ENCODE measurements at places on chromosomes 3 and 15.

- DNase-seq: no peak
Measured at GRCh38 chr3:57937092-57937491, 71.1 kb upstream of the FLNB start.

DNA sequence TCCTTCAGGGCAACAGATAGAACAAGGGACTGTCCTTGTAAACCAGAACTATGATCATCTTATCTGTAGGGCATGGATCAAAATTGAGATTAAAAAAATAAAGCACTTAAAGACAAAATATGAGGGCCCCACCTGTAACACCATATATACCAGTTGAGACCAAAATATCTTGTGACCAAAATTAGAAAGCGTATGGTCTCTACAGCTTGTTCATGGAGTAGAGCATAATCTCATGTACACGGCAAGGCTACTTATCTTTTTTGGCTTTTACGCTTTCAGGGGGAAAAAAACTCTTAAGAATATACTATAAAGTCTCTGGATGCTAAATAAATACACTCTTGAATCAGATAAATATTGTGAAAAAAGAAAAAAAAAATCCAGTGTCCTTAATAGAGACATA, 49.3 kb downstream of the ADAMTS9 start:
- DNase-seq: no peak

DNA sequence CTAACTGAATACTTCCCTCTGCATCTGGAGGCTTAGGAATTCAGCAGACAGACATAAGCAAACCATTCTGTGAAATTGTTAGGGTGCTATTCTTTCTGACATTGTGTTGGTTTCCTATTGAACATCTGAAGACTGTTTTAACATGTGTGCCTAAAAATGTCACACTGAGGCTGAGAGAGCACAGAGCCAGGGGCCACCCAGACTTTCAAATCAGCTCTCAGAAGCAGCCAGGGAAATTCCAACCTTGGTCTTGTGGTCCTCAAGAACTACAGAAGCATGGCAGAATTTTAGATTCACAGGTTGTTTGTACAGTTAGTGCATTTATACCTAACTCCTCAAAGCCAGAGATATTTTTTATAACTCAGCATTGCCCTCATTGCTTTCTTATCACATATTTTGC, 929.2 kb upstream of the CFAP20DC start:
- no peak for DNase-seq

DNA sequence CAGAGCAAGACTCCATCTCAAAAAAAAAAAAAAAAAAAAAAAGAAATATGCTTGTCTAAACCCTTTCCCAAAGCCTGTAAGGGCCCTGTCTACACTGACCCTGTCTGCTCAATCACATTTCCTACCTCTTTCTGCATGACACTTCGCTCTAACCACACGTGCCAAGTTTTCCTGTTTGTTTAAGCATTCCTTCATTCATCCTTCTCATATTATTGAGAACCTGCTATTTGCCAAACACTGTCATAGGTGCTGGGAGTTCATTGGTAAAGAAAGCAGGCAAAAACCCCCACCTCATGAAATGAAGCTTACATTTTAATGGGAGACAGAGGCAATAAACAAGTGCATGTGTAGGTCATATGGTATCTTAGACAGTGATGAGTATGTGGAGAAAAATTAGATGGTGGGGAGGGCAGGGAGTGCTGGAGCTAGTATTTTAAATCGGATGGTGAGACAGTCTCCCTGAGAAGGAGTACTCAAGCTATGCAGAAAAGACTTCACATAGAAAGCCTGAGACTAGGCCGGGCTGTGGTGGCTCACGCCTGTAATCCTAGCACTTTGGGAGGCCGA, 48.0 kb downstream of the B3GNT5 start:
- no peak for DNase-seq

DNA sequence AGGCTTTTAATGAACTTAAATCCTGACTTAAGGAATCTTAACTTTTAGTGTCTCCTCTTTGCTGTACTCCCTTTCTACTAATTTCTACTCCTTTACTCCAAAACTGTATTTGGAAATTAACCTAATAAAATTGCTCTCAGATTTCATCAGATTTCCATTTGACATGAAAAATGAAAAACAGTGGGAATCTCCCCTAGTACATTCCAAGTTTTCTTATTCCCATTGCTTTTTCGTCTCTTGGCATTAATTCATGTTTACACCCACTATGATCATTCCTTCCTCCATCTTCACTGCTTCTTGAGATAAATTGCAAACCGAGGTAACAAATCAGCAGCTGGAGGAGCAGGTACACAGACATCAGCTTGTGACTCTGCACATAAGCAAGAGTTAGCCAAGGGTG, 208.7 kb downstream of the VGLL3 start:
- no peak for DNase-seq

DNA sequence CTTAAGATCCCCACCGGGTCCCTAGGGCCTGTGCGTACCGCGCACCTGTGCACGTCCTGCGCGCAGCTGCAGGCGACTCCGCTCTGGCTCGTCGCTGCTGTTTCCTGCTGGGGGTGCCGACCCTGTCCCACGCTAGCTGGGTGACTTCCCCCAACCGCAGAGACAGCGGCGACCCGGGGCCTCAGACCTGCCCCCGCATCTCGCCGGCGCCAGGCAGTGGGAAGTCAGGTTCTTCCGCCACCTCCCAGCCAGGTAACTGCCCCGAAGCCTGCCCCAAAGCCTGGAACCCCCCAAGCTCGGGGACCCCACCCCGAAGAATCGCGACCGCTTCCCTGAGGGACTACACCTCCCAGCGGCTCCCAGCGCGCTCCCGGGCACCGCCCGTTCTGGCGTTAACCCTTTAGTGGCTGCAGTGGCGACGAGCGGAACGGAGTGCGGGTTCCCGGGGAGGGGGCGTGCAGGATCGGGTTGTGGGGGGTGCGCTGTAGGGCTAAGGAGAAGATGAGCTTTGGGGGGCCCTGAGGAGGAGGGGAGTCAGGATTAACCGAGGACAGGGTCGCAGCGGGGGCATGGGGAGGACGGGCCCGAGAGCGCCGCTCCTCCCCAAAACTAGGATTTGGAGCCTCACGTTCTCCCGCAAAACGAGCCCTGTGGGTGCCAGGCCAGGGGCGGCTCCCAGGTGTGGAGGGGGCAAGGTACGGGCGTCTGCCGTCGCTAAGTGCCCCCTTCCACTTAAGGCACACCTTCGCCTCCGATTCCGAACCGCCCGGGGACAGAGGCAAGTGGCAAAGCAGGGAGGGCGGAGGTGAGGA, 589 bp downstream of the NEIL1 start:
- DNase-seq: no peak

DNA sequence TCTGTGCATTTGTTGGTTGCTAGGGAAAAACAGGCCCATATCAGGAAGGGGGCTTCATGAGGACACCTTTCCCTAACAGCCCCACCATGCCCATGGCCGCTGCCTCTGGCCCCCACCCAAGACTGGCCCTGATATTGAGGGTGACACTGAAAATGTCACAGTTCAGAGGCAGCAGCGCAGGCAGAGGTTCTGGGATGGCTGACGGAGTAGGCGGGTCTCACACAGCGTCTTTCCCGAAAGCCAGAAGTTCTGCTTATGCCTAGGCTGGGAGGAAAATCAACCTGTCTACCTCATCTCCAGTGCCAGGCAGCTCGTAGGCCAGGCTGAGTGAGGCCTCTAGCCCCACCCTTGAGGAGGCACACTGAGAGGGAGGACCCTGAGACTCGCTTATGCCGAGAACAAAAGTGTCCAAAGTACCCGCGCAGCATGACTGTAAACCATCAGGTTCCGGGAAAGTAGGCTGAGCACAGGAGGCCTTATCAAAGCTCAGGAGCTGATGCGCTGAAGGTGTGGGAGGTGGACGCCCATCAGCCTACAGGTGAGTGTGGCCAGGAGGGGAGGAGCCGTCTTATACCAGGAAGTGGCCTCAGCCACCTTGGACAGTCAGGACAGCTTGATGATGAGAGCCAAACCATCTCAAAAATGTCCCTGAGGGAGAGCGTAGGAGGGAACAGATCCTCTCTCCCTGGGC, 27.5 kb downstream of the GRAMD2A start:
- no peak for DNase-seq

GRCh38 chr15:68228971-68229385, 550 bp downstream of the CLN6 start:
- no peak for DNase-seq

- DNase-seq: no peak
Measured at GRCh38 chr3:28226020-28226419, 15.4 kb upstream of the CMC1 start.

GRCh38 chr3:69144631-69145245, 22.3 kb upstream of the LMOD3 start:
- peak; percentile 1 for DNase-seq

- no peak for DNase-seq
Measured at GRCh38 chr15:29205186-29205585, 64.4 kb downstream of the NSMCE3 start.

DNA sequence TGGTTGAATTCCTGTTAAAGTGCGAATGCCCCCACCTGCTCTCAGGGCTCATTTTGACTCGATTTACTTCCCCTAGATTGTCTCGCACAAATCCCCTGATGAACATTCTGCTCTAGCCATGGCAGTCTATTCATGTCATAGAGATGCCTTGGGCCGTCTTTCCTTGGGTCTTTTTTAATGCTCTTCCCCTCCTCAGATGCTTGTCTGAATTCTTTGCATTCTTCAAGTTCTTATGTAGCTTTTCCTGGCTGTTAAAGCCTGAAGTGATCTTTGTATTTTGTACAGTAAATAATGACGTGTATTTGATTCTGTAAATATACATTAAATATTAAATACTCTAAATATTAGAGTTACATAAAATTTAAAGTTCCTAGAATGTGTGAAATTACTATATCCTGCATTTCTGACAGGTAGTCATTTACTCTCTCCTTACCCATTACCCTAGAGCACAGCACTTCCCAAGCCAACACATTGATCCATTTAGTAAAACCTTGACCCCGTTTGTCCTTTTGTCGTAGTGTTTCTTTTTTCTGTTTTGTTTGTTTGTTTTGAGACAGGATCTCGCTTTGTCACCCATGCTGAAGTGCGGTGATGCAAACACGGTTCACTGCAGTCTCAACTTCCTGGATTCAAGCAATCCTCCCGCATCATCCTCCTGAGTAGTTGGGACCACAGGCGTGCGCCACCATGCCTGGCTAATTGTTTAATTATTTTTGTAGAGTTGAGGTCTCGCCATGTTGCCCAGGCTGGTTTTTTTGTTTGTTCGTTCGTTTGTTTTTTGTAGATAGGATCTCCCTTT, 47.9 kb downstream of the YEATS2 start:
- no peak for DNase-seq

GRCh38 chr15:57485869-57486268, 105.8 kb upstream of the MYZAP start:
- DNase-seq: no peak

DNA sequence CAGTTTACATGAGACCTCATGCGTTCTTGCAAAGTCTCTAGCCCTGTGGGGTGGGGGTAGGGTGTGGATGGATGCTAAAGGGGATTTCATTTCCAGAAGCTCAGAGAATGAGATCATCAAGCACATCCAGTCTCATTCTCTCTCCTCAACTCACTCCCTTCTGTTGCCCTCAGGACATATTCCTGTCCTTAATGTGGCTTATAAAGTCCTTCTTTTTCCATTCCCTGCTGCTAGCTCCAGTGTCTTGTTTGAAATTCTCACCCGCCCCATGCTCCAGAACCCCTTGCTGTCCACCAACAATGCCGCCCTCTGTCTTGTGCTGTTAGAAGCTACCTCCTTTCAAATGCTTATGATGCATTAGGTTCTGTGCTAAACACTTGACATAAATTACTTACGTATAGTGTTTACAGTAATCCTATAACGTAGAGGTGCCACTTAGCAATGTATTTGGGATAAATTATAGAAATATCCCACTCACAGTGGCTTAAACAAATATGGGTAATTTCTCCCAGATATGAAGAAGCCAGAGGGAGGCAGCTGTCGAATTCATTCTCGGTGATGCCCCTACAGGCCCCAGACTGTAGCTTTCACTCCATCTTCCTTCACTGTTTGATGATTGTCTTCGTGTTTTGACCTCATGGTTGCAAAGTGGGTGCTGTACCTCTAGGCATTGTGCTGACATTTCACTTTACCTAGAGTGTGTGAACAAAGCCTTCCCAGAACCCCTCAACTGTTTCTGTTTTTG, 273.1 kb upstream of the TBL1XR1 start:
- no peak for DNase-seq

GRCh38 chr3:106342386-106342785, 473.6 kb upstream of the CBLB start:
- no peak for DNase-seq

DNA sequence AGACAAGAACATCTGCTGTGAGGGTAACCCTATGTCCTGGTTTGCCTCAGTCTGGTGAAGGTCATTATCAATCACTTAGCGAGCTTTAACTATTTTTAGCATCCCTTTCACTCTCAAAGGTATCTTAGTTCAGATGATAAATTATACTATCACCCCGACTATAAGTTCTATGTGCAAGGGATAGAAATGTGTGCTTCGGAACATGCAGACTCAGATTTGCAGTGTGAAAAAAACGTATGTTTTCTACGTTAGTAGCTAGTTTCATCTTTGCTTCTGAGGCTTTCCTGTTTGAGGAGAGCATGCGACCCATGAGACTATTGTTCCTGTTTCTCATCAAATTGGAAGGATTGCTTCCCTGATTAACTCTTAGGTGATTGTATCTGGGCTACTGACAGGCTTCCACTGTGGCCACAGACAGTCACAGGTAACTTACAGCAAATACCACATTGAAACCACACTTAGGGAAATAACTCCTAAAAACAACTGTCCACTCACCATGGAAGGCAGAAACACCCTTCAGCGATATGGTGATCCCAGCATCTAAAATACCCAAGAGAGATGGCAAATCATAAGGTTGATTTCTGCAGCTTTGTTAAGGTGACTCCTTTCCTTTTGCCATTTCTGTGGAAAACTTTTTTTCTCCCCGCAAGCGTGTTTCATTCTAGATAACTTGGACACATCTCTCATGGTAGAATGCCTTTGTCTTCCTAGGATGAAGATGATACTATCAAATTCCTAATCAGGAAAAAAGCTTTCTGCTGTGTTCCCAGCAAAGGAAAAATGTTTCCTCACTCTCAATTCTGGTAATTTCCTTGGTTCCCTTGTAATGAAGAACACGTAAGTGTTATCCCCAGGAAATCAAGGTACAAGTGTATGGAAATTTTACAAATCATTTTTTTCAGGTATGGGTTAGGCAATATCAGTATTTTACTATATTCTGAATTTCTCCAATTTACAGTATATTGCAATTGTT, 5.2 kb downstream of the GCSAM start:
- DNase-seq: no peak

GRCh38 chr15:75647370-75648155, at the start of gene SNX33:
Gene SNX33 (plus strand): TSS chr15:75647912. CDS start chr15:75649103, 1,191 bp downstream.
- peak; percentile 47 for DNase-seq
